DND-41 (cell line): ENCODE measurements at places on chromosomes 4 and X.

- no peak overlapping the region for H3K27ac ChIP-seq
- no peaks in the 10 kb centered on the region for H3K27me3 ChIP-seq
- DNase-seq: no peak
- H3K36me3 ChIP-seq: no peaks in the 10 kb centered on the region
- H3K4me3 ChIP-seq: peak overlapping the region; percentile 12; the same call in 1 of the 2 replicates
Observed at GRCh38 chr4:128553686-128554515, 255.6 kb upstream of the JADE1 start.

DNA sequence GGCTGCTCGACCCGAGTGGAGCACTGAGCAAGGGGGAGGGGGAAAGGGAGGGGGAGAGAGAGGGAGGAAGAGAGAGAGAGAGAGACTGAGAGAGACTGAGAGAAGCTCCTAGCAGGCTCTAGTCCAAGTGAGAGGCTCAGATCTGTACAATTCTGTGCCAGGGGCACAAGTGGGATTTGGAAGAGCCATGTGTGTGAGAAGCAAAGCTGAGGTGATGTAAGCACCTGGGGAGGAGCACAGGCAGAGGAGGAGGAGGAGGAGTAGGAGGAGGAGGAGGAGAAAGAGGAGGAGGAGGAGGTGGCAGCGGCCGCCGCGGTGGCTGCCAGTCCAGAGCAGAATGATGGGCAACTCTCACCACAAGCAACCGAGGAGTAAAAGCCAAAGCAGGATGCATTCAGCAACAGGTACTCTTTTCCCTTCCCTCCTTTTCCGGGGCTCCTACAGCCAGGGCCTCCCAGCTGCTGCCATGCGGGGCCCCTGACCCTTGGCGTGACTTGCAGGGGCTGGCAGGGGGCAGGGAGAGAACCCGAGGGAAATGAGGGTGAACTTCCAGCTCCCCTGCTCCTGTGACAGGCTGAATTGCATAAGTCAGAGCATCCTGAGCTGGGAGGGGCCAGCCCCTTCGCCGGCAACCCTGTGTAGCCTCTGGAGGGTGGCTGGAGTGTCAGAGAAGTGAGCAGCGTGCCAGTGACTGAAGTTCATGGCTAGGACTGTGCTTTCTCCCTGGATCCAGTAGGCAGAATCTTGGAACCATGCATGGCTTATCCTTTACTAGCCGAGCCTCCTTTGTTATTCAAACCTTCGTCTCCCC is 62.2 kb downstream of the RTL5 start:
- H3K27me3 ChIP-seq: no peaks in the 10 kb centered on the region
- no peaks in the 10 kb centered on the region for H3K36me3 ChIP-seq
- no peak overlapping the region for H3K27ac ChIP-seq
- no peaks in the 10 kb centered on the region for H3K4me1 ChIP-seq
- no peak for DNase-seq

GRCh38 chr4:78625073-78625472 is 73.5 kb downstream of the ANXA3 start:
- H3K4me1 ChIP-seq: peaks cover 12% of the 10 kb centered on the region
- DNase-seq: no peak
- H3K36me3 ChIP-seq: no peaks in the 10 kb centered on the region
- H3K27ac ChIP-seq: no peak overlapping the region

GRCh38 chr4:30875658-30876269 is 155.6 kb downstream of the PCDH7 start:
- no peaks in the 10 kb centered on the region for H3K27me3 ChIP-seq
- no peak overlapping the region for H3K4me3 ChIP-seq
- no peaks in the 10 kb centered on the region for H3K4me1 ChIP-seq
- no peak overlapping the region for H3K27ac ChIP-seq

GRCh38 chr4:98027827-98028226 is 115.4 kb downstream of the STPG2 start:
- H3K4me3 ChIP-seq: no peak overlapping the region
- no peak overlapping the region for H3K27ac ChIP-seq
- H3K4me1 ChIP-seq: no peaks in the 10 kb centered on the region
- H3K27me3 ChIP-seq: no peaks in the 10 kb centered on the region

GRCh38 chrX:135264206-135264605 is 12.3 kb downstream of the ETDA start:
- no peaks in the 10 kb centered on the region for H3K4me1 ChIP-seq
- DNase-seq: no peak
- no peaks in the 10 kb centered on the region for H3K27me3 ChIP-seq
- H3K4me3 ChIP-seq: no peak overlapping the region
- no peaks in the 10 kb centered on the region for H3K36me3 ChIP-seq
